ENCODE measurements at places on chromosomes 6 and 20.

DNA sequence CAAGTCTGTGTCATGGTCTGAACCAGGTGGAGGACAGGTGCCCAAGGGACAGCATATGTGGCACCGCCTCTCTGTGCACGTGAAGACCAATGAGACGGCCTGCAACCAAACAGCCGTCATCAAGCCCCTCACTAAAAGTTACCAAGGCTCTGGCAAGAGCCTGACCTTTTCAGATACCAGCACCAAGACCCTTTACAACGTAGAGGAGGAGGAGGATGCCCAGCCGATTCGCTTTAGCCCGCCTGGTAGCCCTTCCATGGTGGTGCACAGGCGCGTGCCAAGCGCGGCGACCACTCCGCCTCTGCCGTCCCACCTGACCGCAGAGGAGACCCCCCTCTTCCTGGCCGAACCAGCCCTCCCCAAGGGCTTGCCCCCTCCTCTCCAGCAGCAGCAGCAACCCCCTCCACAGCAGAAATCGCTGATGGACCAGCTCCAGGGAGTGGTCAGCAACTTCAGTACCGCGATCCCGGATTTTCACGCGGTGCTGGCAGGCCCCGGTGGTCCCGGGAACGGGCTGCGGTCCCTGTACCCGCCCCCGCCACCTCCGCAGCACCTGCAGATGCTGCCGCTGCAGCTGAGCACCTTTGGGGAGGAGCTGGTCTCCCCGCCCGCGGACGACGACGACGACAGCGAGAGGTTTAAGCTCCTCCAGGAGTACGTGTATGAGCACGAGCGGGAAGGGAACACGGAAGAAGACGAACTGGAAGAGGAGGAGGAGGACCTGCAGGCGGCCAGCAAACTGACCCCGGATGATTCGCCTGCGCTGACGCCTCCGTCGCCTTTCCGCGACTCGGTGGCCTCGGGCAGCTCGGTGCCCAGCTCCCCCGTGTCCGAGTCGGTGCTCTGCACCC, 109.5 kb upstream of the RAB32 start:
- DNase-seq = no peak

DNA sequence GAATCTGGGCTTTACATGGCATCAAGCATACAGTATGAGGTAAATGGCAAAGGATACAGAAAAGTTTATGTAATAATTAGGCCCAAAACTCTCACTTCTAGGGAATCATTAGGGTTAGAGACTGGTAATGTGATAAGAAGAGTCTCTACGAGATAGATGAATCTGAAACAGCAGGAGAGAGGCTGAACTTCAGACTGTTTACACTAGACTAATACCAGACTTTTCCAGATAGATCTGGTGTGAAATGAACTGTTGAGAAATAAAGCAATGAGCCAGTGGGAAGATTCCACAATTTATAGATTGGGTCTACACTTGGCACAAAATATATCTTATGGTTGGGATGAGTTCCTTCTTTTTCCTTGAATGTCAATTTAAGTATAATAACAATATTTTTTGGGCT, 134.3 kb downstream of the MAN1A1 start:
- no peak for DNase-seq

DNA sequence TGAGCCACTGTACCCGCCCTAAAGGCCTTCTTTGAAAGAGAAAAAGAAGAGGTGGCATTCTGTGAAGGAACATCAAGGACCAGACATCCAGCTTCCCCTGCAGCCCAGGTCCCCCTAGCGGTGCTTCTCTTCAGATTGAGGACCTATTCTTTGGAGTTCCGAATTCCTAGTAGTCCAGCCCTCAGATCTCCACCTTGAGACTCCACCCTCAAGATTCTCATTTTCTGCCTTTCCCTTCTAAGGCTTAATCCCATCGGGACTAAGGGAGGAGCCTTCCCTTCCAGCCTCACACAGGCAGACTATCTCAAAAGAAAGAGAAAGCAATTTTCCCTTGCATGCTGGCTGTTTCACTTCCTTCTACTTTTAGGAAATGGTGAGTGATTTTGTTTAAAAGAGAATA, 32.5 kb downstream of the MUC22 start:
- no peak for DNase-seq

GRCh38 chr6:34229877-34230276, 6.8 kb upstream of the HMGA1 start:
- DNase-seq = no peak

GRCh38 chr20:45636513-45636912, 5.4 kb upstream of the WFDC9 start:
- DNase-seq = no peak

GRCh38 chr6:85464260-85464644, 14.4 kb downstream of the NT5E start:
- DNase-seq = peak; percentile 99

DNA sequence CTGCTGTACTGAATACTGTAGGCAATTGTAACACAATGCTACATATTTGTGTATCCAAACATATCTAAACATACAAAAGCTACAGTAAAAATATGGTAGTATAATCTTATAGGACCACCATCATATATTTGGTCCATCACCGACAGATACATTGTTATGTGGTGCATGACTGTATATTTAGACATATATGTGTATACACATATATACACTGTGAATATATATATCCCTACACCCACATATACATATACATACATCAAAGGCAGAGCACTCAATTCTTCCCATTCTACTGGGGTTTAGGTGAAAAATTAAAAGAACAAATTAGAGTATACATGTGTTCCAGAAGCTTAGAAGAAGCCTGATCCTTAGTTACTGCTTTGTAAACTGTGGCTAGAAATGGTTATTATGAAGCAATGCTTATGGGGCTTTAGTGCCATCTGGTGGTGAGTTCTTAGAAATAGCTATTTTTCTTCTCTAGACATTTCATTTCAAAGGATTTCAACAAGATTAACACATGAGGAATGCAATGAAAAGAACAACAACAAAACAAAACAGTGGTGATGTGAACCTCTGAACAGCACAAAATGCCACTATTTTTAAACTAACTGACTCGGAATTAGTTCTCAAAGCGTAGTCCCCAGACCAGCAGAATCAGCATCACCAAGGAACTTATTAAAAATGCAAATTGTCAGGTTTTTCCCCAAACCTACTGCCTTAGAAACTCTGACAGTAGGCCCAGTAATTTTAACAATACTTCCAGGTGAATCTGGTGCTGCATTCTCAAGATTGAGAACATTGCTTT, 38.0 kb downstream of the PKHD1 start:
- peak; percentile 16 for DNase-seq

- peak; percentile 29 for DNase-seq
Observed at GRCh38 chr6:112416866-112417265, 69.7 kb downstream of the RFPL4B start.

GRCh38 chr6:131532580-131533039, 40.4 kb upstream of the ARG1 start:
- DNase-seq = peak; percentile 36

DNA sequence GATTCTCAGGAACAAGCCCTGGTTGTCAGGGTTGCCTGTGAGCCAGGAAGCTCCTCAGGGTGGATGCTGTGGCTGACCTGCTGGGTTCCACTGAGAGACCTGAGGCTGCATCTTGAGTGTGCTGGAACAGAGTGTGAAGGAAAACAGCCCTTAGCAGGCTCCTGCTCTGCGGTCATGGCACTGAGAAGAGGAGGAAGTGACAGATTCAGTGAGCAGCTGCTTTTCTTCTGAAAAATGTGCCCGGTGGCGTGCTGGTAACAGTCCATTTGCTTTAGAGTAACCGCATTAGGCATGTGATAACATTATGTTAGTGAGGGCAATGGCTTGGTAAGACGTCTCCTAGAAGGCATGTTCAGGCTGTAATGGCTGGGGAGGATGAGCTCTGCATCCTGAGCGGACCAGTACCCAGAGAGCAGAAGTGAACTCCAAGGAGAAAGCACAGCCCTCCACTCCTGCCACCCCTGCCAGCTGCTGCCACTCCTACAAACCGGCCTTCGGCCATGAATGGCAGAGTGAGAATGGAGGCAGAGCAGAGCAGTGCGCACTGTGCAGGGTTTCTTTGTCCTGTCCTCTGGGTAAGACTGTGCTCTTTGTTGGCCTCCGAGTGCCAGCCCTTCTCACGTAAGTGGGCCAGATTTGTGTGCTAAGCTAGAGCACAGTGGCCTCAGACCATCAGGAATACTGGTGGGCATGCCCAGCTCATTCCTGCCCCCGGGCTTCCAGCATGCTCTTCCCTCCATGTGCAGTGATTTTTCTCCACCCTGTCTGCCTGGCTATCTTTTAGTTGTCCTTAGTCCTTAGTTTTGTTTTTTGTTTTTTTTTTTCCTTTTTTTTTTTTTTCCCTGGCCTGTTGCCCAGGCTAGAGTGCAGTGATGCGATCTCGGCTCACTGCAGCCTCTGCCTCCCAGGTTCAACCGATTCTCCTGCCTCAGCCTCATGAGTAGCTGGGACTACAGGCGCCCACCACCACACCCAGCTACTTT, 98.1 kb upstream of the VSTM2L start:
- no peak for DNase-seq

DNA sequence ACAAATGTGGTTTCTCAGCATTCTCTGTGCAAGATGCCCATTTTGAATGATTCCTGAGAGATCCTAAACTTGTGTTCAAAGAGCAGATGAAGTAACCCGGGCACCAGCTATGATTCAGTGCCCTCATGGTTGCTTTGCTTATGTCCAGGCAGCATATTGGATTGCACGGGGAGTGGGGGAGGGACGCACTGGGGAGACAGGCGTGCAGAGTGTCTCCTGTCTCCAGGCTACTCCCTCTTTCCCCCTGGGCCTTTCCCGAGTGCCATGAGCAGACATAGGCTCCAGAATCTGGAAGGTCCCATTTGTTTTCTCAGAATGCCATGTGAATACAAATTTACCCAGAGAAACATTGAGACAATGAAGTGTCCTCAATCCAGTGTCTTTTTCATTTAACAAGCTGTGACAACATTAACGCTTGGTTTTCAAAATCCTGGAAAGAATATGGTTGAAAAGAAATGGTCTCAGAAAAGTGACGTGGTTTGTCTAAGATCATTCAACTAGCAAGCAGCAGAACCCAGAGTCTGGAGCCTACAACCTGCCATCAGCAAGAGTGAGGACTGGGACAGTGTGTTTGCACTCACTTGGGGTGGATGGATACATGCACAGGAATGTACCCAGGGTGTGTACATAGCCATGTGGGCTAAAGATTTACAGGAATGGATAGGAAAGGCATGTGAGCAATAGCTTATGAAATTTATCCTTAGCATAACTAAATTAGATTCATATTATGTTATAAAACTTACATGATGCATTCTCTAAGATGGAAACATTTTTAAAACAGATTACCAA, 4.2 kb downstream of the SYNDIG1 start:
- no peak for DNase-seq

GRCh38 chr20:32157611-32158010, 48.1 kb downstream of the TM9SF4 start:
- DNase-seq = no peak

DNA sequence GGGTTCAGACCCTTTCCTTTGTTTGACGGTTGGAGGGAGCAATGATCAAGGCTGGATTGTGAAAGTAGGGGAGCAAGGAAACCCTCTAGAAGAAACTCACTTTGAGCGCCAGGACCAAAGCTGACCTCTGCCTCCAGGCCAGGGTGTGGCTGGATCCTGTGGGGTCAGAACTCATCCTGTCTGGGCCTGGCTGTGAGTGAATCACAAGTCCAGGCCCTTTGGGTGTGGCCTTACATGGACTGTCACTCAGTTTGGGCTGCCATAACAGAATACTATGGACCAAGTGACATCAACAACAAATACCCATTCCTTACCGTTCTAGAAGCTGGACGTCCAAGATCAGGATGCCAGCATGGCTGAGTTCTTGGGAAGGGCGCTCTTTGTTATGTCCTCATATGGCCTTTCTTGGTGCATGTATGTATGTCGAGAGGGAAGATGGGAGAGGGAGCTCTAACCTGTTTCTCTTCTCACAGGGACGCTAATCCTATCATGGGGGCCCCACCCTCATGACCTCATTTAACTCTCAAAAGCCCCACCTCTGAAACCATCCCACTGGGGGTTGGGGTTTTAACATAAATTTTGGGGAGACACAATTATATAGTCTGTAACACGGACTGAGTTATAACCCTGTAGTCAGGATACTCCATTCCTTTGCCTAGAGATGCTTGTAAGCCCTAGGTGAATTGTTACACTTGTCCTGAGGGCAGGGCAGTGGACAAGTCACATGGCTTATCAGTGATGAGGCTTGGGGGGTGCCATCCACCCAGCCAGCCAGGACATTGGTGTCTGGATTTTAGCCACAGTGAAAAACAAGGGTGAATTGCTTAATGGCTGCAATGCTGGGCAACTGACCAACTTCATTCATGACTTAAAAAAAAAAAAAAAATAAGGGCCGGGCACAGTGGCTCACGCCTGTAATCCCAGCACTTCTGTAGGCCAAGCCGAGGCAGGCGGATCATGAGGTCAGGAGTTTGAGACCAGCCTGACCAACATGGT, 80.0 kb downstream of the TRMT11 start:
- DNase-seq = no peak

DNA sequence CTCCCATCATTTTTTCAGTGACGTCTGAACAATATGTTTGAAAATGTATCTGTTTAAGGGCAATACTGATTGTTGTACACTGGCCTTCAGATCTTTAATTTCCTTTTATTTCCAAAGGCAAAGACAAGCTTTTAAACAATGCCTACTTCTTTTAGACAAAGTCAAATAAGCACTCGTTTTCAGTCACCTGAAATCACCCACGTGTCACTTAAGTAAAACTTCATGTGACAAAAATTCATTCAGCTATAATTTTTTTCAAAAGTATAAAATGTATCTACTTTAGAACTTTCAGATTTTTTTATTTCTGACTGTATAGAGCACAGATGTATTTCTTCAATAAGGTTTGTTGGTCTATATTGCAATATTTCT, 113.5 kb upstream of the BEND6 start:
- no peak for DNase-seq

GRCh38 chr20:37839432-37839827, 63.5 kb upstream of the VSTM2L start:
- no peak for DNase-seq

GRCh38 chr6:52509281-52510212, 67.3 kb downstream of the TRAM2 start:
- no peak for DNase-seq

DNA sequence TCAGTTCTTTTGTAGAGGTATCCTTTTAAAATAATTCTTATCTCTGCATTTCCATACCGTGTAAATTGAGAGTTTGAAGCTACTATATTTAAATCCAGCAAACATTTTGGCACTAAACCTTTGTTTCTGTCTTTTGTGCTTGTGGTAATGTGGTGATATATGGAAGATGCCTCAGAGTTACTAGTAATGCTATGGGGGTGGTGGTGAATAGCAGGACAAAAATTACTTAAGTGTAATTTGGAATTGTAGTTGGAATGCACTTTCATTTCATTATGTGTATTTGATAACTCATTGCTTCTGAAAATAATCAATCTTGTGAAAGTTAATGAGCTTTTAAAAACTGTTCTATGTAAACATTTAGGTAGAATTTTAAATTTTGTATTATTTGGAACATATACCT, 404.5 kb downstream of the PHF3 start:
- DNase-seq = no peak

DNA sequence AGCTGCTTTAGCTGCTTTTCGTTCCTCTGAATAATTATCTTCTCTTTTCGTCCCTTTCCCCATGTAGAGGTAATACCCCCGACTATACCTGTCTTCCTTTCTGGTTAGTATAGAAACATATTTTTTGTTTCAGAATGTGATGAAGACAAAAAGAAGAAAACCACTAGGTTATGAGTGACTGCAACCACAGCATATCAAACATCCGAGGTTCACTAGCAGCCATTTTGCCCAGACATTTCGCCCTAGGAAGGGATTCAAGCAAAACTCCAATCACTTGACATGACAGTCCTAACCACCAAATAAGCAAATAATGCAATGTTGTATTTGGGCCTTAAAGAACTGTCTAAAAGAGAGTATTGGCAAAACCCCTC, 9.4 kb downstream of the SNX5 start:
- DNase-seq = no peak
